SJCRH30 (cell line): ENCODE measurements at places on chromosomes 11 and 22. TPM values are rescaled to one million over a fixed set of nuclear protein-coding genes. Genes with fewer than 3 reads are reported as not detected.

DNA sequence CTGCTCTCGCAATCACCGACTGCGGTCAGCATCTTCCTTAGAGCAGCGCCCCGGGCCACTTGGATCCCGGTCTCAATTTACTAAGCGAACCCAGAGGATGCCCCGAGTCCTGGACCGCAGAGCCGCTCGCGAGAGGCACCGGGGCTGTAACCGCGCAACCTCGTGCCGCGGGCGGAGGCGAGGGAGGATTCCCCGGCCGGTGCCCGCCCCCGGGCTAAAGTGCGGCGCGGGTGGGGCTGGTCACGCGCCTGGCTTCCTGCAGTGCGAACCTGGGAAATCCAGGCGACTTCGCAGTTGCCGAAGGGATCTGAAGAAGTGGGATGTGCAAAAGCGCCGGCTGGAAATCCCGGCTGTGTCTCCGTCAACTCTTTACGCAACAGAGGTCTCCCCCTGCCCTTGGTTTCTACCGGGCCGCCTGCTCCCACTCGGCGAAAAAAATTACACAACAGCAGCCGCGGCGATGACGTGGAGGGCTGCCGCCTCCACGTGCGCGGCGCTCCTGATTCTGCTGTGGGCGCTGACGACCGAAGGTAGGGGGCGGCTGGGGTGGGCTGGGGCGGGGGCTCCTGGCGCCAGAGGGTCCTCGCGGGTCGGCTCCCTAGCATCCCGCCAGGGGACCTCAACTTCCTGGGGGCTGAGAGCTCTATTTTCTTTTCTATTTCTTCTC, at the start of gene NCR3LG1:
TSS of gene NCR3LG1 (plus strand) at position 291 of the 667 bp plus-strand sequence. CDS start at position 461, 170 bp downstream.
- DNase-seq, result peak; percentile 28

- DNase-seq, result no peak
Observed at GRCh38 chr11:35136311-35136710, 2.7 kb upstream of the CD44 start.

- DNase-seq, result peak; percentile 71
Observed at GRCh38 chr11:125141686-125142535, 22.6 kb upstream of the PKNOX2 start.

DNA sequence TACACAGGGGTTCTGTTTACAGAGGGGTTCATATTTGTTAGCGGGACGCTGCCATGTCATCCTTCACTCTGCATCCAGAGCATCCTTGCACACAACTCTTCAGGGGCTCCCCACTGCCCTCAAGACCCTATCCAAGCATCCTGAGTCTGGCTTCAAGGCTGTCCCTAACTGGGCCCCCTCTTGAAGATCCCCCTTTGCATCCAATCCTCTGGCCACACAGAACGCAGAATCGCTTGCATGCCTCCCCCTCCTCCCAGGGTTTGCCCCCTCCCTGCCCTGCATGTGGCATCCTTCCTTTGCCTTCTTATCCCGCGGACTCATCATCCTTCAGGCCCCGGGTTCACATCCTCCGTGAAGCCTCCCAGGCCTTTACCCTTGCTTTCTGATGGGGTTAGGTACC, 18.6 kb downstream of the C1QTNF6 start:
- DNase-seq, result no peak

DNA sequence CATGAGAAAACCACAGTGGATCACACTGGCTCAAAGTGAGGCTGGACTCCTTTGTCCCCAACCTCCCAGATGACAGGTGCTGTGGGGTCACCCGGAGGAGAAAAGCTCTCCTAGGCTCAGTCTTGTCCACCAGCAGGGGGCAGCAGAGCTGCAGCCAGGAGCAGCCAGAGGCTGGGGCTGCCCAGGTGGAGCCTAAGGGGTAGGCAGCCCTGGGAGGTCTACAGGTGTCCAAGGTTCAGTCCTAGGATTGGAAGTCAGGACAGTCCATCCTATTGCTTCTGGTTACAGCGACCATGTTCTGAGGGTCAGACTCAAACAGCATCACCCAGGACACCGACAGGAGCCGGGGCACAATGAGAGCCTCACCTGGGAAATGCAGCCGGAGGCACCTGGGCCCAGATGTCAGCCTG, 77.6 kb upstream of the IGLL5 start:
- peak; percentile 72 for DNase-seq

- DNase-seq, result peak; percentile 60
Observed at GRCh38 chr11:132402071-132402684, 1031.8 kb downstream of the NTM start.

DNA sequence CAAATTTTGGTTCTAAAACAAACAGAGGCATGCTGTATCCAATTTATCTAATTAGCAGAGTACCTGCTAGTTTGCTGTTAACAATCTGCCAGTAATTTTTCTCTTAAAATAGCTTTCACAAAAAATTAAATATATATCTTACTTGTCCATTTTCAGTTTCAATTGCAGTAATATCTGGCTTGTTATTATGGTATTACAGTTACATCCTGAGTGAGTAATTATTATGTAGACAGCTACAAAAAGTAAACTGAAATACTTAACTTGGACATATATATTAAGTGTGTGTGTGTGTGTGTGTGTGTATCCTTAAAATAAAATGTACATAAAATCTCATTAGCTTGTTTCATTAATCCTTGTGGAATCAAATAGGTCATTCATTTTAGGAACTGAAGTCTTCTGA, 148.7 kb downstream of the LUZP2 start:
- no peak for DNase-seq

DNA sequence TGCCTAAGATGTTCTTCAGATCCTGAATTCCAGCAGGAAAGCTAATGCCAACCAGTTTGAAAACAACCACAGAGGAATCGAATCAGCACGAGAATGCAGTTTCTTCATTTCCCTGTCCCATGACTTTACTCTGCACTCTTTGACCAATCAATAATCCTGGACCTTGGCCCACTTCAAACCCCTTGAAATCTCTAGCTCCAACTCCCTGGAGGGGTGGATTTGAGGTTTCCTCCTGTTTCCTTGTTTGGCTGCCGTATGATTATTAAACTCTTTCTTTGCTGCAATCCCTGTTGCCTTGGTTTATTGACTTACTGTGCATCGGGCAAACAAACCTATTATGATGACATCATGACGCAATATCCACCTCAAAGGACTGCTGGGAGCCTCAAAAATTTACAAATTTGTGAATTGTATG, 109.3 kb downstream of the FBXO7 start:
- DNase-seq, result no peak

DNA sequence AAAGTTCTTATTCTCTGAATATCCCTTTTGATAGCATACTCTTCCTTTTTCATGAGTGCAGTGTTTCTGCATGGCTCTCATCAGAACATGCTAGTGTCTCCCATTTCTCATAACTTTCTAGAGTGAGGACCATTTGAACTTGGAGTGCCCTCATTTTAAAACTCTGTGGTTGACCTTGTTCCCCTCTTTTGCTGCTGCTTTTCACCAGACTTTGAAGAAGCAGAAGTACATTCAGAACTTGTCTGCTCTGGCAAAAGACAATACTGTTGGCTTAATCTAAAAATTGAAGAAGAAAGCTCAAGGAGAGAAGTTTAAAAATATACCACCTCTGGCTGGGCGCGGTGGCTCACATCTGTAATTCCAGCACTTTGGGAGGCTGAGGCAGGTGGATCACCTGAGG, 35.0 kb downstream of the PPARA start:
- DNase-seq, result no peak

DNA sequence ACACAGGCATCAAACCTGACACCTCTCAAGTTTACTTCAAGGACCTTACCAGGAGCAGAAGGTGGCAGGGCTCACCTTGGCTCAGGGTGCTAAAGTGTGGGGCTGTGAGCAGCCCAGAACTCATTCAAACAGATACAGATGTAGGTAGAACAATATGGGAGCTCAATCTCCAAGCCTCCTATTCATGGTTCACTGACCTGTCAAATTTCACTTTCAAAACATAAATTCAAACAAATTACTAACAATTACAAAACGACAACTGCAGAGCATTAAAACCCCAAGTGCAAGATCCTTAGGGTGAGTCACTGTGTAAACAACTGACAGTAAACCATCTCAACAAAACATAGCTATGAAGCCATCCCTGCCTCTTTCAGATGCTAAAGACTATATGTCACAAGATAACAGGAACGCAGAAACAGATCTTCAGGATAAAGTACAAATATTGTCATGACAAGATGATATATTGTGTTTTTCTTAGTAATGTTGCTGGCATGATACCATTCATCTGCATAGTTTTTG, 303.5 kb upstream of the ANO3 start:
- no peak for DNase-seq

GRCh38 chr11:108197351-108197750, 25.1 kb downstream of the NPAT start:
- DNase-seq, result no peak

GRCh38 chr11:79383874-79384273, 57.0 kb downstream of the TENM4 start:
- no peak for DNase-seq

GRCh38 chr22:50342651-50343540, at the start of gene PPP6R2:
Gene PPP6R2 (plus strand): TSS chr22:50343327. CDS start chr22:50393909, 50,582 bp downstream.
- peak; percentile 84 for DNase-seq

DNA sequence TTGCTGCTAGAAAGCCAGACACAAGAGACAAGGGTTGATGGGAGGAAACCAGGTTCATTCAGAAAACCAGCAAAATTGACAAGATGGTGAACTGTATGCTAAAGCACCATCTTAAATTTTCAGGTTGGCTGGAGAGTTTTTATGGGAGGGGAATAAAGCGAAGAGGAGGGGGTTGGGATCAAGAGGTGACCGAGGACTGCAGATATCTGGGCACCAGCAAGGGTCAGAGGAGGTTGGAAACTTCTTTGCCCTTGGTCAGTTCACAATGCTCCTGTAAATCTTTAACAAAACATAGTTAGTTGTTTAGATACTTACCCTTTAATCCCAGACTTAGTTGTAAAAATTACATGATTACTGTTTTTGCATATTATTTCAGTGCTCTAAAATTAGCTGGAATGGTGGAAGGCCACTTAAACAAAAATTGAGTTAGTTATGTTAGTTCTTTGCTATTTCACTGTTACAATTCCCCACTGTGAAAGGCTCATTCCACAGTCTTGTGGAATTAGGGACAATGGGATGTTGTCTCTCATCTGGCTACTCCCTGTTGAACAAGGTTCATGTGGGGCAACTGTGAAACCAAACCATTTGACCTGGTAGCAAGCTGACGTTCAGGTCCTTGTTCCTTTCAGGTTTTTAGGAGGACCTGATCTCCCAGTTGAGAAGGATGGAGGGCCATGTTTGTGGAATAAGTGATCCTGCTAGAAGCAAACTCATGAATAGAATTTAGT, 30.6 kb upstream of the QSER1 start:
- DNase-seq, result no peak

- peak; percentile 10 for DNase-seq
Observed at GRCh38 chr22:33328789-33329296, 270.7 kb upstream of the SYN3 start.

- DNase-seq, result no peak
Observed at GRCh38 chr11:70511345-70511744, 113.0 kb downstream of the CTTN start.

GRCh38 chr22:27318516-27318915, 483.0 kb downstream of the MN1 start:
- no peak for DNase-seq

GRCh38 chr22:23137905-23138561, 3.8 kb downstream of the RSPH14 start:
- DNase-seq, result no peak

GRCh38 chr11:92623055-92623454, 346.4 kb upstream of the MTNR1B start:
- no peak for DNase-seq

DNA sequence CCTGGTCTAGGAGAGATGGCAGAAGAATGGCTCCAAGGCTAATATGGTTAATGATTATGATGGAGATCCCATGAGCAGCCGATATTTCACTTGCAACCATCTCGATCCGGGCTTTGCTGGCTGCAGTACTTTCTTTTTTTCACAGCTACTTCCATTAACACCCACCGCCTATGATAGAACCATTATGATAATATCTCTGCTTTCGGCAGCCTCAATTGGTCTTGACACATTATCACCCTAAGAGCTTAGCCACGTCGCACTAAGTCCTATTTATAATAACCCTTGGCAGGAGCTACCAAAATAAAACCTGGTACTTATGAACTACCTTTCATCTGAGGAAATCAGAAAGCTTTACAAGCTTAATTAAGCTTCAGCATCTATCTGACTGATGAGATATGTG, 7.6 kb upstream of the FJX1 start:
- no peak for DNase-seq

DNA sequence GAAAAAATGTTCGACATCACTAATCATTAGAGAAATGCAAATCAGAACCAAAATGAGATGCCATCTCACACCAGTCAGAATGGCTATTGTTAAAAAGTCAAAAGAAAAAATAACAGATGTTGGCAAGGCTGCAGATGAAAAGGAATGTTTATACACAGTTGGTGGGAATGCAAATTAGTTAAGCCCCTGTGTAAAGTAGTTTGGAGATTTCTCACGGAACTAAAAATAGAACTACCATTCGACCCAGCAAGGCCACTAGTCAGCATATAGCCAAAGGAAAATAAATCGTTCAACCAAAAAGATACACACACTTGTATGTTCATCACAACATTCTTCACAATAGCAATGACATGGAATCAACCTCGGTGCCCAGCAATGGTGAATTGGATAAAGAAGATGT, 503.2 kb downstream of the OPCML start:
- no peak for DNase-seq

DNA sequence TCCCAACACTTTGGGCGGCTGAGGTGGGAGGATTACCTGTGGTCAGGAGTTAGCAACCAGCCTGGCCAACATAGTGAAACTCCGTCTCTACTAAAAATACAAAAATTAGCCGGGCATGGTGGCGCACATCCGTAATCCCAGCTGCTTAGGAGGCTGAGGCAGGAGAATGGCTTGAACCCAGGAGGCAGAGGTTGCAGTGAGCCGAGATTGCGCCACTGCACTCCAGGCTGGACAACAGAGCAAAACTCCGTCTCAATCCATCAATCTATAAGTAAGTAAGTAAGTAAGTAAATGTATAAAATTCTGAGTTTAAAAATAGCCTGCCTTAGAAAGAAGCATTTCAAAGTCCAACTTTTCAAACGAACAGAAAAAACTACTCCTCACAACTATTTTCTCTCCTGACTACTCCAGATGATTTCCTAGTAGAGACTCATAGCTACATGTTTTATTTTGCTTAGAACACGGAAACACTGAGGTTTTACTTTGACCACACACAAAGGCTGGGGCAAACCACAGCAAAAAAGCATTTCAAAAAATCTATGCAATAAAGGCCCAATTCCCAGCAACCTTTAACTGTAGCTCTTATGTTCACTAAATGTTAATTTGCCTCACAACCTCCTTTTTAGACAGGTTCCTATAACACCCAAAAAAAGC, 16.3 kb downstream of the SPTY2D1 start:
- no peak for DNase-seq

GRCh38 chr11:47021527-47021818, 84.9 kb downstream of the CSTPP1 start:
- no peak for DNase-seq

The CSF2RB gene
- total RNA-seq, result not detected in 2 replicates

The SEC14L6 gene
- total RNA-seq, result not detected in 2 replicates

The C11orf65 gene
- 0.46 and 0.49 TPM in 2 replicates for total RNA-seq

The POU2AF2 gene
- not detected in 2 replicates for total RNA-seq

The PATE4 gene
- not detected in 2 replicates for total RNA-seq

The OR6T1 gene
- total RNA-seq, result not detected in 2 replicates

The HTR3B gene
- total RNA-seq, result not detected in 2 replicates

The PTPRCAP gene
- total RNA-seq, result 1.1 TPM in 1 of 2 replicates, not detected in the other

The LINC01488 gene
- total RNA-seq, result not detected in 2 replicates

The MAPK8IP2 gene
- 0.48 and 0.99 TPM in 2 replicates for total RNA-seq

The HEPN1 gene
- not detected in 2 replicates for total RNA-seq

The SAA4 gene
- not detected in 2 replicates for total RNA-seq
